ENCODE measurements at places on chromosomes 5 and 9.

DNA sequence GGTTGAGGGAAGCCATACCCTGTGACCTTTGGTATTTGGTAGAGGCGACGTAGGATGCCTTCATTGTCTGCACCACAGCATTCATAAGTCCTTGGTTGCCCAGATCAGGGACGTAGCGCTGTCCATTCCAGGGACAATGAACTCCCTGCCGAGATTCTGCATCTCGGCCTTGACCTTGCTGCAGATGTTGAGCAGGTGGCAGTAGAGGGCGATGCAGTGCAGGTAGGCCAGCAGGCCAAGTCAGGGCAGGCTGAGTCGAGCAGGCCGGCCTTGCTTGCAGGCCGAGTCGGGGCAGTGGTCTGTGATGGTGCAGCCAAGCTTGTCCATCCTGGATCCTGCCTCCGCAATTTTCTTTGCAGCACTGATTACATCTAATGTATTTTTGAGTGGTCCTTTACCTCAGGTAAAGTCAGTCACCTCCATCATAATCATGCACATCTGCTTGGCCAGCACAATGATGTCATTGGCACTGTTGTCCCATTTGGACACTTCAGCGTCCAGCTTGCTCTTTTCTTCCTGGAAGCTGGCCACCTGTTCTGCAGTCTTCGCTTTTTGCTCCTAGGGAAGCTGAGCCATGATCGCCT, 93.4 kb upstream of the CCDC112 start:
- DNase-seq = no peak

DNA sequence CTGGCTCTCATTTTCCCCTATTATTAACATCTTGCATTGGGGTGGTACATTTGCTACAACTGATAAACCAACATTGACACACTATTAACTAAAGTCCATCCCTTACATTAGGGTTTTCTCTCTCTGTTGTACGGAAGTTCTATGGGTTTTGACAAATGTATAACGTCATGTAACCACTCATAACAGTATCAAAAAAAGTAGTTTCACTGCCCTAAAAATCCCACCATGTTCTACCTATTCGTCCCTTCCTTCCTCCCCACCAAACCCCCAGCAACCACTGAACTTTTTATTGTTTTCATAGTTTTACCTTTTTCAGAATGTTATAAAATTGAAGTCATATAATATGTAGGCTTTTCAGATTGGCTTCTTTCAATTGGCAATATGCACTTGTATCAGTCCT, 40.1 kb downstream of the MLLT3 start:
- DNase-seq = no peak

- DNase-seq = no peak
Observed at GRCh38 chr5:173733021-173733420, 116.6 kb upstream of the BOD1 start.

DNA sequence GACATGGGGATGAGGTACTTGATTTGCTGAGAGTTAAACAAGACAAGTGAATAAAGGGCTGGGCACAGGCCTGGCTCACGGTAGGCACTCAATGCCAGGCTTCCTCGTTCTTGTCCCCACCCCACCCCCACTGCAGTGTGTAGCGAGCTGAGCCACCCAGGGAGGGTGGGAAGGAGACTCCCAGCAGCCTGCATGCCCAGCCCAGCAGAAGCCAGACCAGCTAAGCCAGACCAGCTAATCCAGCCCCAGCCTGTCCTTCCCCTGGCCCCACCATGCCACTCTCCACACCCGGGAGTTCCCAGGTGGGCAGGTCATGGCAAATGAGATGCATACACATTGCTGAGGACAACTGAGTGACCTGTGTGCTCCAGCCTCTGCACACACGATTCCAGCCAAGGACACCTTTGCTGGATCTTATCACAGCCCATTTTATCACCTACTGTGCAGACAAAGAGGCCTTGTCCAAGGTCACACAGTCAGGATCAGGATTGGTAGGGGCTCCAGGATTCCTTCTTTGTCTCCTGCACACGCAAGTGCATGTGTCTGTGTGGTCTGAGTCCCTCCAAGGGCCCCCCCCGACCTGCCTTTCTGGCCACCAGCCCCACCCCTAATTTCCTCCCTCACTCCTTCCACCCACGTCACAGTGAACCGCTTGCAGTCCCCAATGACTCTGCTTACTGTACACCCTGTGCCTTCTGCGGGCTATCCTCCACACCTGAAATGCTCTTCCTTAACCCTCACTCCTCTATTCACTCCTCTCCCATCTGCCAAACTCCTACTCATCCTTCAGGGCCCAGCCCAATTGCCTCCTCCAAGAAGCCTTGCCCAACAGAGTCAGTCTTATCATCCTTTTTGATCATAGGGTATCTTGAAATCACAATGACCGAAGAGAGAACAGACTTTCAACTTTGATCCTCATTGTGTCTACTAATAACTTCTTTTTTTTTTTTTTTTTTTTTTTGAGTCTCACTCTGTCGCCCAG, 26.6 kb downstream of the DUSP1 start:
- DNase-seq = no peak

DNA sequence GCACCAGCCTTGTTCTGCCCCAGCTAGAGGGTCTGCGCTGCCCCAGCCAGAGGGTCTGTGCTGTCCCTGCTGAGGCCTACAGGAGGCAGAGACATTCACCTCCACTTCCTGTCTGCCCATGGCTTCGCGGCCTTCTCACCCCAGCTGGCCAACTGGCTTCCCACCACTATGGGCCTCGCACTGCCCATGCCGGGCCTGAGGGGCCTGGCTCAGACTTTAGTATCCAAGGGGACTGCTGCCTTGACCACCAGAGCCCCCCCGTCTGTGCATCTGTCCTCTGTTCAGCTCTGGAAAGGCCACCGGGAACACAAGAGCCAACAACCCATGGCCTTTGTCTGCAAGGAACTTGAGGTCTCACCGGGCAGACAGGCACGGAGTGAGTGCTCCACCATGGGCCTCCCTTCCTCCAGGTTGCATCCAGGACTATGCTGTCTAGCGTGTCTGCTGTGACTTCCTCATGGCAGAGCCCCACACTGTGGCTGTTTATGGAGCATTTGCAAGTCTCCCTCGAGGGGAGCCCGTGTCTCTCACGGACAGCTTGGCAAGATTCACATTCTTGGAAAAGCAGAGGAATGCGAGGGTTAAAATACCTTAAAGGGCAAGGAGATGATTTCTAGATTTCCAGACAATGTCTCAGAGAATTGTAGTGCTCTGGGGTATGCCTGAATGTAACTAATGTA, 1.7 kb downstream of the DCANP1 start:
- no peak for DNase-seq

GRCh38 chr5:166062719-166063118, 2228.7 kb upstream of the WWC1 start:
- no peak for DNase-seq

GRCh38 chr9:81174023-81174422, 515.3 kb downstream of the TLE1 start:
- DNase-seq = no peak

GRCh38 chr5:107403228-107403953, 267.3 kb downstream of the EFNA5 start:
- DNase-seq = no peak

DNA sequence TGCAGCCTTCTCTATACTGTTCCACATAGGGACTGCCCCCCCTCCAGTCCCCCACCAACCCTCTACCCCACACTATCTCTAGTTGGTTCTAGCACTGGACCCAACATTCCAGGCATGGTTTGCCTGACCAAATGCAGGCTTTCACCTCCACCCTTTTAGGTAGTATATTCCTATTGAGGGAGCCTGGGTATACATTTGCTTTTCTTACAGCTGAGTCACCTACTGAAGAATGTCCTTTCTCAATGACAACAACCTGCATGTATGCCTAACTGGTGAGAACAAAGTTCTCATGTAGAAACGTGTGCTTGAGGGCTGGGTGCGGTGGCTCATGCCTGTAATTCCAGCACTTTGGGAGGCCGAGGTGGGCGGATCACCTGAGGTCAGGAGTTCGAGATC, 8.2 kb downstream of the TNIP1 start:
- DNase-seq = no peak

GRCh38 chr9:123287639-123288038, 19.3 kb upstream of the STRBP start:
- DNase-seq = no peak

DNA sequence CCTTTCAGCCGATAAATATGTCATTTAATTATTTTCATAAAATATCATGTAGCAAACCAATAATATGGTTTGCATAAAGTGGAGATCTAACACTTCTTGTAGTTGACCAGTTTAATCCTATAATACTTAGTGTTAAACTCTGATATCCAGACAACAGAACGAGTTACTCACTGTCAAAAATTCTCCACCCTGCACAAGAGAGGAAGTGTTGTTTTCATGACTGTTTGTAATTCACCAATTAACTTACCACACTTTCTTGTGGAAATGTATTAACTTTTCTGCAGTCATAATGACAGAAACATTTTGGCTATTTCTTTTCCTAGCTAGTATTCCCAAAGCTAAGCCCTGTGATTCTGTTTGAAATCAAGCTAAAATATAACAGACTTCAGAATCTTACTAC, 555.3 kb upstream of the FTMT start:
- DNase-seq = no peak

GRCh38 chr9:129607027-129607387, 13.9 kb downstream of the C9orf50 start:
- DNase-seq = no peak

DNA sequence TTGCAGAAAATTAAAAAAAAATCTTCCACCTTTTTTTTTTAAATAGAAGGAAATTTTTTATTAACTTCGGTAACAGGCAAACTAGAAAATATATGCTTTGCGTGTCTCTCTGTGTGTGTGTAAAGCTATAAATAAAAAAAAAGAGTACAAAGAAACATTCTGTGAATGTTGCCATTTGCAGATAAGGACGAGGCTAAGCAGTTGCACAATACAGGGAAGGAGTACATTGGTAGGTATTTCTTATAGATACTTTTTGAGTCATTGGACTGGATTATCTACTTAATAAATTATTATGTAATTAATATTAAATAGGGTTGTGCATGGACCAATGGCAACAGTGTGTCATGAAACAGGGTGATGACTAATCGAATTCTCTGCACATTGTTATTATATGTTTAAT, 102.4 kb downstream of the CAMK4 start:
- DNase-seq = no peak

DNA sequence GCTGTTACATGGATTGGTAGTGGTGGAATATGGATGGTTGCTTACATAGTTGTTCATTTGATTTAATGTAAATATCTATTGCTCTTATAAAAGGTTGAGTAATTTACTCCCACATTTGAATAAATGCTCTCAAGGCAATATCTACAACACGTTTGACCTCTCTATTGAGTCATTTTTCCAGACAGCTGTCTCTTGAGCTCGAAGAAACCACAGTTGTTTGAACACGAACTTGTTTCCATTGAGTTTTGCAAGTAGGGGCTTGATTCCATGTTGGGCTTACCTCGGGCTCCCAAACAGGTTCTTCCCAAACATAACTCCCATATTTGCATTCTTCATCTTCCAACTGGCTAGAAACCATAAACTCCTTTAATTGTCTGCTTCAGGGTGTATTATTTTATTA, 115.0 kb upstream of the HMHB1 start:
- DNase-seq = no peak

DNA sequence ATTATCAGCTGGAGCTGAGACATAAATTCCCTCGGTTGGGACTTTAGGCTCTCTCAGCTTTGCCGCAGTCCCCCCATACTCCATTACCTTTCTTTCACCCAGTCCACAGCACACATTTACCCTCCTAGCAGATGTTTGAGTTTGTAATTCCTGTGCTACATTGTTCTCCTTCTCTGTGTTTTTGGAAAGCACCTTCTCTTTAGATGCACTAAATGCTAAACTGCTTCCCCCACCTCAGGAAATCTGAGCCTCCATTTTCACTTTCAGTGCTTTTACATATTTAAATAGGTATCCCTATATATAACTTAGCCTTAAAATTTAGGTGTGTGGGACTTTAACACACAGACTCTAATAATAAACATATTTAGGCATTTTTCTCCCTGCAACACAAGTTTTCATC, 356.9 kb downstream of the NFIB start:
- DNase-seq = no peak

GRCh38 chr9:69020301-69021145, 6.6 kb upstream of the PRKACG start:
- no peak for DNase-seq

- no peak for DNase-seq
Observed at GRCh38 chr9:15400281-15400941, 22.3 kb upstream of the SNAPC3 start.

- DNase-seq = no peak
Observed at GRCh38 chr5:142109331-142110045, 909 bp downstream of the NDFIP1 start.

DNA sequence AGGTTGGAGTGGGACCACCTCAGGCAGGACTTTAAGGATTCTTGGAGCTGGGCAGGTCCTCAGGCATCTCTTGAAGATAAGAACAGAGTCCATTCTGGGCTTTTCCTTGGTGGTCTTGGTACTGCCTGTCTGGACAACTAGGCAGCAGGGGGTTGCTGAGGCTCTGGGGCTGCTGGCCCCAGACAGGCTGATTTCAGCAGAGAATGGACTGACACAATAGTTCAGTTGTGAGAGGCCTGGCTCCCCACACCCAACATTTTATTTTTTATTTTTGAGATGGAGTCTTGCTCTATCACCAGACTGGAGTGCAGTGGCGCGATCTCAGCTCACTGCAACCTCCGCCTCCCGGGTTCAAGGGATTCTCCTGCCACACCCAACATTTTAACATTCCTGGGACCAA, 4.6 kb downstream of the ANGPTL2 start:
- DNase-seq = no peak

DNA sequence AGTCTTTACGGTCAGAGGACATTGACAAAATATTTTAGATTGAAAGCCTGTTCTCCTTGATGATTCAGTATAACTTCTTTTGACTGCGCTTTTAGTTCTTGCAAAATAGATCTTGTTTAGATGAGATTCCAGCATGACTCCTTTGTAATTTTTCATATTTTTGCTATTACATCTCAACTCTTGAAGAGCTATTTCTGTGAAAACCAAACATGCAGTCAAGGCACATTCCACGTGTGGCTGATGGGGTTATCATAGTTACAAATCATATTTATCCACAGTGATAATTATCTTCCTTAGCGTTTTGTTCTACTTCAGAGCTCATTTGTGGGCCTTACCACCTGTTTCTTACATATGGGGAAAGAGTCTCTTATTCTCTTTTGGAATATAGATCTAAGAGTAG, 238.8 kb upstream of the DMRT1 start:
- no peak for DNase-seq

GRCh38 chr9:135802876-135803419, 101.0 kb downstream of the KCNT1 start:
- no peak for DNase-seq

DNA sequence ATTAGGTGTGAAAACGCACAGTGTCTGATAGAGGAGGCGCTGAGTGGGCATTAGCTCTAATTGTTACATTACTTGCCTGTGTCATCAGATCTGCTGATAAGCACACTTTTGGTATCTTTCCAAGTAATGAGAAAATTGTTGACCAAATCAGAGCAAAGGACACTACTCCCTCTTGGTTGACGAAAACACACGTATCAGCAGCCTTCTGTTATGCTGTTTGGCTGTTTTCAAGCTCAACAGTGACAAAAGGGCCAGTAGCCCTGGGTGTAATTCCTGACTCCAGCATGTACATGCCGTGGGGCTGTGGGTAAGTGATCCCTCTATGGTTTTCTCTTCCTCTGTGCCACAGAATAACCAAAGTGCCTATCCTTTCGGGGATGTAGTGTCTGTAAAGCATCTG, 151.4 kb downstream of the AUH start:
- DNase-seq = no peak

Data from GF-D8 (cell line).